ENCODE measurements at places on chromosomes 1 and 21.

- DNase-seq, result no peak
Observed at GRCh38 chr1:118934706-118935105, 53.4 kb downstream of the TBX15 start.

GRCh38 chr21:38544661-38545060 lies 46.4 kb upstream of the ERG start:
- DNase-seq, result no peak

DNA sequence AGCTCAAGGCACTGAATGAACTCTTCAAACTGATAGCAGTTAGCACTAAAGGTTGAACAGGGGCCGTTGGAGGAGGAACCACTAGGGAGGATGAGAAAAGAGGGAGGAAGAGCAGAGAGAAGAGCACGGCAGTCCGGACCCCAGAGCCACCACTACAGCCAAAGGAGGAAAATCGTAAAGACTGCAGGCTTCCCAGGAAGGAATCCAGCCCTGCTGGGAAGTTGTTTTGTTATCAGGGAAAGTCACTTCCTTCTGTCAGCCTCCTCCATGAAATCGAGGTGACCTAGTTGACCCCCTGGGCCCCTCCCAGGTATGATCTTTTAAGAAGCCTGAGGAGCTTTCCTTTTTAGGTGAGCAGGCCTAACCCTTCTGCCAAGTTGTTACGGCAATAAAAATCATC lies 88.2 kb downstream of the PBX1 start:
- DNase-seq, result no peak

DNA sequence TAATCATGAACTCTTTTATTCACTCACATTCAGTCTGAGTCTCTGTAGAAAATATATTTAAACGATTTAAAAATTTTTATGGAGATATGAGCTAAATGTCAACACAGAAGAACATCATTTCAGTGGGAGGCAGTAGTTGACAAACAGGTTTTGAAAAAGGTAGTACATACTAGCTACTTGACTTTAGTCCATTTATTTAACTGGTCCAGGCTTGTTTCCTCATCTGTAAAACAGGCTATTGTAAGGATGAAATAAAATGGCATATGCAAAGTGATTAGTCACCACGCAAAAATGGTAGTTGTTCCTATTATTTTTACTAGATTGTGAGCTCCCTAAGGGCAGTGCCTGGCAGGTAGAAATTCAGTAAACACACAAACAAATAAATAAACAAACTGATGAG lies 75.2 kb downstream of the NTPCR start:
- DNase-seq, result no peak

- no peak for DNase-seq
Observed at GRCh38 chr1:74222701-74223100, 12.5 kb upstream of the TNNI3K start.

GRCh38 chr1:117198097-117198496 lies 12.6 kb downstream of the VTCN1 start:
- no peak for DNase-seq

- no peak for DNase-seq
Observed at GRCh38 chr1:72442262-72442661, 159.9 kb upstream of the NEGR1 start.

GRCh38 chr1:48979940-48980339 lies 203.2 kb upstream of the BEND5 start:
- DNase-seq, result no peak

DNA sequence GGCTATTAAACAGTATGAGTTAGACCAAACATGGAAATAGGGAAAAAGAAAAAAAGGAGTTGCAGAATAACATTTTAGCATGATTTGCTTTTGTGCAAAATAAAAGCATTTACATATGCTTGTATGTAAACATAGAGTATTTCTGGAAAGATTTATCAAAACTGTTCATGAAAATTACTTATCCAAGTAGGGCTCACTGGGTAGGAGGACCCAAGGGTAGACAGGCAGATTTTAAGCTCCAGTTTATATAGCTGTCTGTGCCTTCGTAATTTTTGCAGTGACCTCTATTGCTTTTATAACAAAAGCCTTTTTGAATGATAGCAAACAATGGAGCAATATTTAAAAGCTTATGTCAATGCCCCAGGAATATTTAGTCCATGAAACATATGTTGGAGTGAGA lies 228.8 kb upstream of the IRF2BP2 start:
- no peak for DNase-seq

GRCh38 chr1:153880962-153881361 lies 41.8 kb downstream of the GATAD2B start:
- no peak for DNase-seq

DNA sequence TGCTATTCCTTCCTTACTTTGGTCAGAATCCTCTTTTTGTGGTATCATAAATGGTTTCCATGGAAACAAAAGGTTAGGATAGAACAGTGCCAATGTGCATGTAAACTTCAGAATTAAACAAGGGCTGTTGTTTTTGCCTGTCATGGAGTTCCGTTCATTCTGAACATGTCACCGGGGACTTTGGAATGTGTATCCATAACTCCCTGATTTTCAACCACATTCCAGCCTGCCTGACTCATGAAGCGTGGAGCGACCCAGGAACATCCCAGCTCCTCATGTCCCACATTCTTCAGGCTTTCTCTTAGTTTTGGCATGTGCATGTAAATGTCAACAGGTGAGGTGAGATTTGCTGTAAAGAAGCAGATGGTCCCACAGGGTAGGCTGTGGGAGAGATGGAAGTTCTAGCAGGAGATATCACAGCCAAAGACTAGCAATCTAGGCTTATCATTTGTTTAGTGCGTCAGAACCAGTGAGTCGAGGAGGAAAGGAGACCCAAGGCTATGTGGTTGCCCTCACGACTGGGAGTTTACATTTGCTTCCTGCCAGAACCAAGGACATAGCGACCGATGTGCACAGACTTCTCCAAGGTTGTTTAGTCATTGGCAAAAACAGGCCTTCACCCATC lies 23.0 kb upstream of the DNAJC11 start:
- DNase-seq, result no peak

DNA sequence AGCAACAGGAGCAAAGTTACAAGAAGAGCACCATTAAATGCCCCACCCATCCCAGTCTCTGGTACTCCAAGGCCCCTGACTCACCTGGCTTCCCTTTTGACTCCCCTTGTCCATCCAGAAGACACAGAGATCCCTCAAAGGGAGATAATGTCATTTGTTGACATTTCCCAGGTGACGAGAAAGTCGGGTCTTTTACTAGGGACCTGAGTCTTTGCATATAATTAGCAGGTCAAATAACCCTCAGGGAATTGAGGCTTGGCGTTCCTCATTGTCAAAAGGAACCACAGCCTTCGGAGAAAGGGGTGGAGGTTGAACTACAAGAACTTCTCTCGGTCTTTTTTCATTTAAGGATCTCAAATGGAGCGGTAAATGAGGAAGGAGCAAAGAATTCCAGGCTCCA lies 133.2 kb downstream of the PROX1 start:
- DNase-seq, result no peak

- no peak for DNase-seq
Observed at GRCh38 chr1:175620376-175620775, 123.0 kb downstream of the TNR start.

GRCh38 chr1:23810818-23811540 lies 10.4 kb upstream of the GALE start:
- DNase-seq, result peak; percentile 21

DNA sequence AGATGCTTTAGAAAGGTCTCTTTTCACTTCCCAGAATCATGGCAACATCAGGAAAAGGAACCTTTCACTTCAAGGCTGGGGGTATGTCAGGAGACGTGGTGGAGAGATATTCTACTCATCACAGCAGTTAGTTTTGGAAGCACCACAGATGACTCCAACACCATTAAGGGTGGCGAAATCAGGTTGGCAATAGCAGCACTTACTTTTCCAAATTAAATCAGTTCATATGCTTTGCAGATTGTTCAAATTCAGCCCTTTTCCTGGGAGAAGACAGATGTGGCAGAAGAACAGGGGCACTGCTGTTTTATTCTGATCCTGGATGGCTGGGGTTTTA lies 79.0 kb downstream of the RUNX1 start:
- DNase-seq, result no peak

- DNase-seq, result peak; percentile 33
Observed at GRCh38 chr1:227729881-227730629, 5.0 kb downstream of the JMJD4 start.
